Stimulated activated CD4-positive, alpha-beta T cell treated with anti-CD3 and anti-CD28 coated beads, Interleukin-12 subunit alpha, Interleukin-12 subunit beta, amount 100 ng/mL, for 4 hours (primary cell): ENCODE measurements at places on chromosomes 4 and X.

- DNase-seq = peak; percentile 10
These were observed 112.5 kb upstream of the ATP6AP2 start for GRCh38 chrX:40468033-40468846.

DNA sequence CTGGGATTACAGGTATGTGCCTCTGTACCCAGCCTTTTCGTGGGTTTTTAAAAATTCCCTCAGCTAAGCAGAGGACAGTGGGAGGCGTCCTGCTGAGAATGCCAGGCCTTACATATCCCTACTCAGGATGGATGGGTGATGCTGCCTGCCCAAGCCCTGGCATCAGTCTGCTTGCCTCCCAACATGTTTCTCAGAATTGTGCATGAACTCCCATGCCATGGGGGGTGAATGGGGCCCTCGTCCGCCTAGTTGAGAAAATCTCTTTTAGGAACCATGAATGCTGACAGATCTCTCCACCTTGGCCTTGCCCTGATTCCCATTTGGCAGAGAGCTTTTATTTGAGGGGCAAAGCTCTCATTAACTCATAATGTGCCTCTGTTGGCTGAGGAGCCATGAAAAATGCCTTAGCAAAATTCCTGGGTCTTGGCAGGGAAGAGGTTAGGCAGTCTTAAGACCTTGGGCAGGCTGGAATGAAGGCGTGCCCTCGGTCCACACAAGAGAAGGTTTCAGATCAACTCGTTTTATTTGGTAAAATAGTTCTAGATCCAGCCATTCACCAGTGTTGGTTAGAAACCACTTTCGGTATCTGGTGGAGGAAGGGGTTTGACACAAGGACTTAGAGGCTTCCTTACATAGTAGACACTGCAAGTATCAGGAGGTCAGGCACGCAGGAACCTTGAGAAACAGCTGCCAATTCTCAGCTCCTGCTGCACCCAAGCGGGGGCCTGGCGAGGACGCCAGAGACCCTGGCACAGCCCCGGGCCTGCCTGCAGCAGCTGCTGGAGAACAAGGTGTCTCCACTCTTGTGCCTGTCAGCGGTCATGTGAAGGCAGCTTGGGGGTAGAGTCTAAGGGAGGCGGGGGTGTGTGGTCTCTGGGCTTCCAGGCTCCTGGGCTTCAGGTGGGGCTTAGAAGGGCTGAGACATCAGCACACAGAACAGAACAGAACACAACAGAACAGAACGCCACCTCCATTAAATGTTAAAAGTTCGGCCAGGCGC is 192.8 kb upstream of the PSAPL1 start:
- no peak for DNase-seq

GRCh38 chr4:70838204-70838603 is 1.5 kb downstream of the GRSF1 start:
- no peak for DNase-seq

DNA sequence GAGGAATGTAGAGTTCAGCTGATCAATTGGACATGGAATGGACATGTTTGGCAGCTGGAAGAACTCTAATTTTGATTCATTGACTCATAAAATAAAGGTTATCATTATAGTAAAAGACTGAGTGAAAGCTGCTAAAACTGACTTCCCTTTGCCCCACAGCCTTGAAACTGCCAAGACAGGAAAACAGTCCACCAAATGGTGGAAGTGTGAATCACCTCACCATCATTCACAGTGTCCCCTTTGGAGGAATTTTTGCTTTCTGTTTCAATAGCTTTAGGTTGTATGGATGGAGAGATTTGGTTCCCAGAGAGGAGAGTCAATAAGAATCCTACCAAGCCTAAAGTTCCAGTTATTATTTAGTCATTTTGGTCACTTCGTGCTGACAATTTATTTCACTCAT is 20.8 kb upstream of the FREM3 start:
- no peak for DNase-seq

- peak; percentile 25 for DNase-seq
These were observed 640 bp downstream of the PHF8 start for GRCh38 chrX:54043541-54044125.

DNA sequence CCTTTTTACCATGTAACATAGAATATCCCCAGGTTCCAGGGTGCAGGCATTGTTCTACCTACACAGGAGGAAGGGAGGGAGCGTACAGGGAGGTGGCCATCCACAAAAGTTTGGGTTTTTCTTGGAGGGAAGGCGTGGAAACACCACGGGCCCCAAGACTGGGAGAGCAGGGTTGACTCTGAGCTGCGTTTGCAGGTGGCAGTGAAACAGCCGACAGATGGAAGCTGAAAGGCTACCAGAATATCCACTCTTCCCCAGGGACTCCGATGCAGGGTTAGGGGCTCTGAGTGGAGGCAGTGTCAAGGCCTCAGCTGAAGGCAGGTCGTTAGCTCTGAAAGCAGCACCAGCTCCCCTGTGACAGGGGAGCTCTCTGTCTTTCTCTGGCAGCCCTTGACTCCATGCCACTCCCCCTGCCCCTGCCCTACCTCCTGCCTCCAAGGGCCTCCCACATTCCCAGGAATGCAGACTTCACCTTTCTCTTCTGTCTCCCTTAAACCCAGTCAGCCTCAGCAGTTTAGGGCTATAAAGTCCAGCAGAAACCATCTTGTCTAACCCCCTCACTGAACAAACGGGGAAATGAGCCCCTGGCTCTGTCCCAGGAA is 14.0 kb upstream of the GLOD5 start:
- no peak for DNase-seq
